Epithelial cell of prostate (primary cell): ENCODE measurements at places on chromosomes 13 and 19.

- peak; percentile 55 for DNase-seq
Measured at GRCh38 chr19:13794398-13794756, 866 bp upstream of the ZSWIM4 start.

- no peak for DNase-seq
Measured at GRCh38 chr13:29318741-29319140, 276.7 kb downstream of the SLC7A1 start.

DNA sequence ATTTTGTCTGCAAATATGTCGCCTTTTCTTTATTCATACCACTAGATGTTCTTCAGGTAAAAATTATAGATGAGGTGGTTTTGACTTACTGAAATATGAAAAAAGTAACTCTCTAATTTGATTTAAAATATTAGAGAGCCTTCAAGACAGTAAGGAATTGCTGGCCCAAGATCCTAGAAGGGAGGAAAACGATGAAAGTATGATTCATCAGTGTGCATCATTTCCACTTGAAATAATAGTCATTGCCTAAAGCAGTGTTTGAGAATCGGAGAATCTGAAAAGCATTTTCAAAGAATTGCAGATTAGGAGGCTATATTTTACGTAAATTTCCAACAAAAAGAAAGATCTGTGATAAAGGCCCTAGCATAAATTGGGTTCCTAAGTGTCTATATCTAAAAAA lies 1707.9 kb upstream of the PRR20A start:
- no peak for DNase-seq

DNA sequence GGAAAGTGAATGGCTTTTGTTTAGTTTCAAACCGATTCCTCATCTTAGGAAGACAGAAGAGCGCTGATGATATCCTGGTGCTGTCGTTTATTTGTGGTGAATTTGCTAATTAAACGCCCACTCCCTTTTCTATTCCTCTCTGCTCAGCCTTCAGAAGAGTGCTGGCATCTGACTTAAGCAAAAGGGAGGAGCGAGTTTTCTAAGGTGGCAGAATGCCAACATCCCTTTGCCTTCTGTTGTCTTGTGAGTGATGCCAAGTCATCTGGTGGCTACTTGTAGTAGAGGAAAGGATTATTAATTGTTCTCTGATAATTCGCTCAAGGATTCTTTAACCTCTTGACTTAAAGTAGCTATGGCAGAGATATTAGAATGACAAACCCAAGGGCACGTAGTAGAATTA lies 68.1 kb downstream of the ERCC5 start:
- peak; percentile 56 for DNase-seq

- no peak for DNase-seq
Measured at GRCh38 chr19:34408411-34408810, 4.2 kb downstream of the PDCD2L start.
